Activated T-helper 17 cell treated with anti-CD3 and anti-CD28 coated beads, Interleukin-2, amount 50 U/mL, for 72 hours (primary cell): ENCODE measurements at places on chromosomes 2 and 18. TPM values are rescaled to one million over a fixed set of nuclear protein-coding genes. Genes with fewer than 3 reads are reported as not detected.
A peak's percentile ranks its signal among the peaks of the same experiment; 100 is the strongest.

Gene TNP1
- total RNA-seq = not detected

Gene PKDCC
- not detected for total RNA-seq

Gene RIT2
- total RNA-seq = not detected

Gene EGR4
- total RNA-seq = 0.29 TPM

Gene QPCT
- total RNA-seq = 0.71 TPM

Gene FLACC1
- 1.1 TPM for total RNA-seq

Gene CYTIP
- 581 TPM for total RNA-seq

Gene DYNC1I2
- 30.0 TPM for total RNA-seq

GRCh38 chr2:12732651-12733050 lies 15.9 kb downstream of the TRIB2 start:
- H3K4me1 ChIP-seq = peaks cover 70% of the 10 kb centered on the region
- H3K36me3 ChIP-seq = peaks cover 85% of the 10 kb centered on the region
- no peaks in the 10 kb centered on the region for H3K27me3 ChIP-seq
- H3K4me3 ChIP-seq = no peak overlapping the region
- H3K27ac ChIP-seq = peak overlapping the region; percentile 38

GRCh38 chr2:45895241-45895861 lies 243.9 kb downstream of the PRKCE start:
- H3K27ac ChIP-seq = no peak overlapping the region
- H3K36me3 ChIP-seq = no peaks in the 10 kb centered on the region
- H3K4me1 ChIP-seq = peaks cover 17% of the 10 kb centered on the region

DNA sequence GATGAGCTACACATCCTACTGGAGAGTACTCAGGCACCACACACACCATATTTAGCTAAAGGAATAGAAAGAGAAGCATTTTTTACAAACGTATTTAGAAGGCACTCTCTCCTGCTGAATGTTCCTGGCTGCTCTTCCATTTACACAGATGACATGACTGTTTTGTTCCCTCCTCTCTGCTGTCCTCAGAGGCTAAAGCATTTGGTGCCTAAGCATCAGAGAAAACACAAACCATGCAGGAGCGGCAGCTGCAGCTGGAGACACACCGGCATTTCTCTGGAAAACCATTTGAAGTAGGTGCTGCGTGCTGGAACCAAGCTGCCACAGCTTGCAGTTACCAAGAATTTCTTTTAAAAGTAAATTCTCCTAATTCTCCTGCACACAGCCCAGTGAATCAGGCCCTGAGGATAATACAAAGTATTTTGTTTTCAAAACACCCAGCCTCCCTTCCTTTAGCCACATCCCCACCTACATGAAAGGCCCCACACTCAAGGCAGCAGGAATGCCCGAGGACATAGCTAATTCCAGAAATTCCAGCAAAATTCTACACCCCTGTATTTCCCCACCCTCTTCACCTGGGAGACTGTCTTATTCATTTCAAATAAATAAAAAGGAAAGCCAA lies 488.9 kb upstream of the SOX11 start:
- H3K4me1 ChIP-seq = no peaks in the 10 kb centered on the region
- H3K27ac ChIP-seq = no peak overlapping the region
- no peaks in the 10 kb centered on the region for H3K27me3 ChIP-seq
- no peaks in the 10 kb centered on the region for H3K36me3 ChIP-seq

DNA sequence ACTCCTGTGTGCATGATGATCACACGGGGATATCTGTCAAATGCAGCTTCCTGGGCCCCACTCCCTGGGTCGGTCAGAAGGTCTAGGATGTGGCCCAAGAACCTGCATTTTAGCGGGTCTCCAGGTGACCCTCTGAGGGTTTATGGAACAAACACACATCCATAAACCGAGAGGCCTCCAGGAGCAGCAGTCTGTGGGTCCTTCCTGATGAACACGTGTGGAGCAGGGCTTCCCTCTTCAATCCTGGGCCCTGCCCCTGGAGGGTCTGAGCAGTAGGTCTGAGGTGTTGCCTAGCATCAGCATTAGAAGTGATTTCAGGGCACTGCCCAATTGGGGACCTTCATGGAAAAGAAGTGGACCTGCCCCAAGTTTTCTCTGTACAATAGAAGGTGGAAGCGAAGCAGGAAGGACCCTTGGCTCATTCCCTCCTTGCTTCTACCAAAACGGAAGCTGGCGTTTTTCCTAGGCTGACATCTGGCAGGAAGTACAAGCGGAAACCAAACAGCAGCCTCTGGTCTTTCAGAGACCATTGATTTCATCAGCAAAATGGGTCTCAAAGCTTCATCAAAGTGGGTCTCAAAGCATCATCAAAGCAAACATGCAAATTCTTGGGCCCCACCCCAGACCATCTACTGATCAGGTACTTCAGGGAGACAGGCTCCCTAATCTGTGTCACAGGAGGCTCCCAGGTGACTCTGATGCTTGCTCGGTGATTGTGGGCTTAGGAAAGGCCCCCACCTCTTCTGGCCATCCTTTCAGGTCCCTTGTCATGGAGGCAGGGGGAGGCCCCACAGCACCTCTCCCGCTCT lies 30.7 kb downstream of the INO80C start:
- no peak for ATAC-seq
- H3K4me3 ChIP-seq = no peak overlapping the region
- H3K4me1 ChIP-seq = no peaks in the 10 kb centered on the region
- no peak overlapping the region for H3K27ac ChIP-seq
- no peaks in the 10 kb centered on the region for H3K27me3 ChIP-seq
- peaks cover 23% of the 10 kb centered on the region for H3K36me3 ChIP-seq

DNA sequence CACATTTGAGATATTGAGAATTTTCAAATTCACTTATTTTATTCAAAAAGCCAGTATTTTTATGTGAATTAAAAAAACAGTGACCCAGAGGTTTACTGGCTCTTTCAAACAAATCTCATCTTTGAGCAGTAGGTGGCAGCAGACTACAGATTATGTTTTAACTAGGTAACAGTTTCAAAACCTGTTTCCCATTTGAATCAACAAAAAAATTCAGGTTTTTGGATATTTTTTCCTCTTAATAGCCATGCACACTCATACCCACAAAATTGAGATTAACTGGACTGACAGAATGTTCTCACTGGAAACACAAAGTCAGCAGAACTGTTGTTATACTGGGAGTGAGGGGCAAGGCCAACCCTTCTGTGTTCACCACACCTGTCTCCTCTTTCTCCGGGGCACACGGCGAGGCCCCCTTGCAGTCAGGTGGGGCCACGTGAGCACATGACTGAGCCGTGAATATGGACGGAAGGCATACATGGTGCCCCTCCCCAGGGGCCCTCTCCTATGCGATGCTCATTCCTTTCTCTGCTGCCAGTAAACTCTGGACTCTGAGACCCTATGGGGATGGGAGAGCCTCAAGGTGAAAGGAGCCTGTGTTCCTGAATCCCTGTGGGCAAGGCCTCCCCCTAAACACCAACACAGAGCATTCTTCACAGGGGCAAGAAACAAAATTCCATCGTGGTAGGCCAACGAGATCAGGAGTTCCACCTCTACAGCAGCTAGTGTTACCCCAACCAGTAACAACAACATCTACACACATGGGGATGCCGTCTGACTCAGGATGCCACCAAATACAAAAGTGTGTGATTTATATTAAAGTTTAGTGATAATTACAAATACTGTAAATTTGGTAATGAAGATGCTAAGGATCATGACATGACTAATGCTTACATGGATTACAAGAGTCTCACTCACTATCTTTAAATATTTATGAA lies 80.4 kb downstream of the LPIN2 start:
- peaks cover 24% of the 10 kb centered on the region for H3K4me1 ChIP-seq
- ATAC-seq = peak; percentile 49
- H3K27ac ChIP-seq = peak overlapping the region; percentile 92
- H3K4me3 ChIP-seq = peak overlapping the region; percentile 77
- H3K36me3 ChIP-seq = peaks cover 100% of the 10 kb centered on the region
- H3K27me3 ChIP-seq = no peaks in the 10 kb centered on the region

DNA sequence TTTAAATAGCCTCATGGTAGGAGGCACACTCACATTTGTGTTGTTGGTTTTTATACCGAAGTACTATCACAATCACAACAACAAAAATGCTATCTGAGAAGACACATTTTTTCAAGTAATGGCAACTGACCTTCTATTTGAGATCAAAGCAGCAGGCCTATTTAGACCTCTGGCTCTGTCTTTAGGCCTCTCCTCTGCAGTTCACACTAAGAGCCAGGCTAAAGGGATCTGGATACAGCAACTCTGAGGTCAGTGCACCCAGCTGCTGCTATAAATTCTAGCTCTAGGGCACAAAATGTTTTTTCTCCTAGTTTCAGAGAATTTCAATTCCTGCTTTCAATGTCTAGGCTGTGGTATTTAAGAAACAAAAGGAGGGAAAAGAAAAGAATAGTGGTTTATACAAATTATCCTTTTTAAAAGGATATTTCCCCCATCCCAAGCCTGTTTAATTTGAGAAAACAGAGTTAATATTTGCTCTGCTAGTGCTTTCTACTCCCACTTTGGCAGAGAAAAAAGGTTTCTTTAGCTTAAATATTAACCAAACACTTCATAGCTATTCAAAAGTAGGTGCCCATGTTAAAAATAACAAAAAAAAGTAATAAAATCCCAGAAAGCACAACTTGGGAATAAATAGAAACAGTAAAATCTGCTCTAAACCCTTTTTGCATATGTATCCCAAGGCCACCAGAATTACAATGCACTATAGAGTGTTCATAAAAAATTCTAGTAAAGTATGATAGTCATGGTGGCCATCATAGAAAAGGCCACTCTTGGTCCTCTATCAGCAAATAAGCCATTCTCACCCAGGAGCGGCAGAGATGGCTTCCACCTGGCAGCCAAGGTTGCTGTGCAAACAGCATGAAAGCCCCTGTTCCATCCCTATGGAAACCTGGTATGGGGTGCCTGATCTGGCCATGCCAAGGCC lies 293.6 kb upstream of the SESTD1 start:
- no peaks in the 10 kb centered on the region for H3K4me1 ChIP-seq
- H3K27ac ChIP-seq = no peak overlapping the region
- no peaks in the 10 kb centered on the region for H3K36me3 ChIP-seq
- peaks cover 4% of the 10 kb centered on the region for H3K27me3 ChIP-seq

DNA sequence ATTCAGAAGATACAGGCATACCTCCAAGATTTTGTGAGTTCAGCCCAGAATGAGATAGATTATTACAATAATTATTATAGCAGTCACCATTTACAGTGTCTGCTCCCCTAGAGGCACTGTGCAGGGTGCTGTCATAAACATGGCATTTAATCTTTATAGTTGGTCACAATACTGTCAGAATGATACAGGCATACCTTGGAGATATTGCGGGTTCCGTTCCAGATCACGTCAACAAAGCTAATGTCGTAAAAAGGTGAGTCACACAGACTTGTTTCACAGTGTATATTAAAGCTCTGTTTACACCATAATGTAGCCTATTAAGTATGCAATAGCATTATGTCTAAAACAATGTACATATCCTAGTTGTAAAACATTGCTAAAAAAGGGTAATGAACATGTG lies 45.6 kb downstream of the ZRANB3 start:
- no peaks in the 10 kb centered on the region for H3K36me3 ChIP-seq
- no peak overlapping the region for H3K4me3 ChIP-seq
- no peaks in the 10 kb centered on the region for H3K4me1 ChIP-seq
- H3K27ac ChIP-seq = no peak overlapping the region
- no peak for ATAC-seq

GRCh38 chr18:62797329-62797728 lies 82.0 kb downstream of the PHLPP1 start:
- H3K27ac ChIP-seq = no peak overlapping the region
- H3K4me3 ChIP-seq = no peak overlapping the region
- no peaks in the 10 kb centered on the region for H3K27me3 ChIP-seq
- H3K36me3 ChIP-seq = no peaks in the 10 kb centered on the region

DNA sequence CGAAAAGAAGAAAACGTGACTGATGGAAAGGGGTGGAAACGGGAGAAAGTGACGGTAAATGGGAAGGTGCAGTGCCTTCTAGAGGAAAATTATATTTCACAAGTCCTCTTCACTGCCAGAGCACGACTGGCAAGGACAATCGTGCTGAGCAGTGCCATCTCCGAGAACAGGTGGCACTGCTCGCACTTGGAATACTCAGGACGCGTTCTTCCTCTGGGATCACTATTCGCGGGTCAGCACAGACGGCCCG lies 364 bp downstream of the STAT1 start:
- H3K4me3 ChIP-seq = no peak overlapping the region
- peaks cover 10% of the 10 kb centered on the region for H3K4me1 ChIP-seq
- no peak overlapping the region for H3K27ac ChIP-seq
- ATAC-seq = no peak
- H3K27me3 ChIP-seq = no peaks in the 10 kb centered on the region

DNA sequence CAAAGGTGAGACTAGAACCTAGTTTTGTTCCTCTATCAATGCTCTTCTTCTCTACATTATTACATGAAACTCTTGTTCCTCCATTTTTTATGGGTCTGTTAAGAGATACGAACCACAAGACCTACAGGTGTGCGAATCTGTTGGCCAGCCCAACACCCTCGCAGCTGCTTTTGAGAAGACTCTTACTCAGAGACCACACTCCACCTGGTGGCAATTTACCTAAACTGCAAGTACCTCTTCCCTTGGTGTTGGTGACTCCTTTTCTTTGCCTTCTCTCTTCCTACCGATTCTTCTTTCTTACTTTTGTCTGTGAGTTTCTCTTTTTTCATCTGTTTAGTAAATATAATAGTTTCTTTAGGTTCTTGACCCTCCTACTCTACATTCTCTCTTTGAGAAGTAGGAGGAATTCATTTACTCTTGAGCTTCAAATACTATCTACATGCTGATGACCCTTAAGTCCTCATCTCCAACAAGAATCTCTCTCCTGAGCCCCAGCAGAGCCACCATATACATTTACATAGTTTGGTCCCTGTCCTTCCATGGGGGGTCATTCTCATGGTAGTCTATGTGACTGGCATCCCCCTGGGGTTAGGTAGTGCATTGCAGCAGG lies 81.8 kb upstream of the GAREM1 start:
- ATAC-seq = peak; percentile 65
- H3K4me1 ChIP-seq = no peaks in the 10 kb centered on the region
- H3K27ac ChIP-seq = no peak overlapping the region
- peaks cover 13% of the 10 kb centered on the region for H3K27me3 ChIP-seq

- no peak overlapping the region for H3K27ac ChIP-seq
- H3K4me3 ChIP-seq = no peak overlapping the region
- peaks cover 4% of the 10 kb centered on the region for H3K27me3 ChIP-seq
Measured at GRCh38 chr2:179561702-179562101, 297.1 kb upstream of the SESTD1 start.
